Stimulated activated CD4-positive, alpha-beta T cell treated with anti-CD3 and anti-CD28 coated beads, Interleukin-2, amount 100 ng/mL, for 24 hours (primary cell): ENCODE measurements at places on chromosomes 16 and 17.

DNA sequence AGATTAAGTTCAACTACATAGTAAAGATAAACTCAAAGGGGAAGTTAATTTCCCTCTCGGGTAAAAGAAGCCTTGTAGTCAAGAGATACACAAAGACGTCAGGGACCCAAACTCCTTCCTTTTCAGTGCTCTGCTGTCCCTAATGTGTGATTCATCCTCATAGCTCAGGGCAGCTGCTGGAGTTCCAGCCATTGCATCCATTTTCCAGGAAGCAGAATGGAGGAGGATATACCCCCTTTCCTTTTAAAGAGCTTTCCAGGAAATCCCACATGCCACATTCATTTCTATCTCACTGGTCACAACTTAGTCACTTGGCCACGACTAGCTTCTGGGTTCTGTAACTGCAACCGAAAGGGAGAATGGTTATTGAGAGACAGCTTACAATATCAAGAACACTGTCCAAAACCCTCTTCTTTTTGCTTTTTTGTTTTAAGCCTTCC lies 95.3 kb downstream of the SOCS1 start:
- no peak for DNase-seq

GRCh38 chr17:78655251-78655940 lies 78.2 kb upstream of the DNAH17 start:
- no peak for DNase-seq

- DNase-seq, result no peak
These were observed 40.1 kb downstream of the AKAP10 start for GRCh38 chr17:19937522-19937921.

DNA sequence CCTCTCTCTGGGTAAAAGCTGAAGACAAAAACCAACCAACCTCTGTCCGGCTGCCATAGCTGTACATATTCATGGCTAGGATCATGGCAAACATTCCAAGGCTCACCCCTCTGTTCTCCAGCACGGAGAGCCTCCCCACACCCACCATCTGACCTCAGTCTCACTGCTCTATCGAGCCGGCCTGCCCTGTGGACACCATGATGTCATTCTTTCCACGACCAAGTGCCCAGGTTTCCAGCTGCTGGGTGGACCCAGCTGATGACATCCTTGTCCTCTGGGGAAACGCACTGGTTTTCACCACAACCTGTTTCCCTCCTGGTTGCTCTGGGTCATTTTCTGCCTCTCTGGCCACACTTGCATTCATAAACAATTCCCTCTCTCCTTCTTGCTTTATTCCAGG lies 67.7 kb downstream of the NDEL1 start:
- no peak for DNase-seq

DNA sequence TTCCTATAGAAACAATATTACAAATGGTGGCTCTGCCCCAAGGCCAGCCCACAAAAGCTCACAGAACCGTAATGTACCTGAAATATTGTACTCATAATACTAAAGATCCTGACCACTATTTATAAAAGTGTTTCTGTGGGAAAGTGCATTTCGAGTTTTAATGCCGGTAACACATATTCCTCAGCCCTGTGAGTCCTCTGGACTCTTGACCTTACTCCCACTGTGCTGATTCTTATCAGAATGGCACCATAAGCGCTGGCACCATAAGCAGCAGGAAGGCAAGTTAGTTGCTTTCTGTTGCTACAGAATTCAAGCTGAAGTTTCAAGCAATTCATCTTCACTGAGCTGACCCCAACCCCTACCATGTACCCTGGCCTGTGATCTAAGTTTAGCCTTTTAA lies 36.4 kb upstream of the MED13 start:
- no peak for DNase-seq

GRCh38 chr17:79945591-79946255 lies 89.9 kb downstream of the TBC1D16 start:
- no peak for DNase-seq

GRCh38 chr17:77254951-77255825 lies 114.4 kb downstream of the SEC14L1 start:
- DNase-seq, result no peak

- no peak for DNase-seq
These were observed 39.9 kb upstream of the BCO1 start for GRCh38 chr16:81198635-81199034.

GRCh38 chr17:76994237-76994637 lies 126.0 kb downstream of the MGAT5B start:
- no peak for DNase-seq

GRCh38 chr17:50635732-50635981 lies 976 bp downstream of the ABCC3 start:
- DNase-seq, result no peak

- no peak for DNase-seq
These were observed 544.4 kb downstream of the KCNJ2 start for GRCh38 chr17:70713694-70714093.

DNA sequence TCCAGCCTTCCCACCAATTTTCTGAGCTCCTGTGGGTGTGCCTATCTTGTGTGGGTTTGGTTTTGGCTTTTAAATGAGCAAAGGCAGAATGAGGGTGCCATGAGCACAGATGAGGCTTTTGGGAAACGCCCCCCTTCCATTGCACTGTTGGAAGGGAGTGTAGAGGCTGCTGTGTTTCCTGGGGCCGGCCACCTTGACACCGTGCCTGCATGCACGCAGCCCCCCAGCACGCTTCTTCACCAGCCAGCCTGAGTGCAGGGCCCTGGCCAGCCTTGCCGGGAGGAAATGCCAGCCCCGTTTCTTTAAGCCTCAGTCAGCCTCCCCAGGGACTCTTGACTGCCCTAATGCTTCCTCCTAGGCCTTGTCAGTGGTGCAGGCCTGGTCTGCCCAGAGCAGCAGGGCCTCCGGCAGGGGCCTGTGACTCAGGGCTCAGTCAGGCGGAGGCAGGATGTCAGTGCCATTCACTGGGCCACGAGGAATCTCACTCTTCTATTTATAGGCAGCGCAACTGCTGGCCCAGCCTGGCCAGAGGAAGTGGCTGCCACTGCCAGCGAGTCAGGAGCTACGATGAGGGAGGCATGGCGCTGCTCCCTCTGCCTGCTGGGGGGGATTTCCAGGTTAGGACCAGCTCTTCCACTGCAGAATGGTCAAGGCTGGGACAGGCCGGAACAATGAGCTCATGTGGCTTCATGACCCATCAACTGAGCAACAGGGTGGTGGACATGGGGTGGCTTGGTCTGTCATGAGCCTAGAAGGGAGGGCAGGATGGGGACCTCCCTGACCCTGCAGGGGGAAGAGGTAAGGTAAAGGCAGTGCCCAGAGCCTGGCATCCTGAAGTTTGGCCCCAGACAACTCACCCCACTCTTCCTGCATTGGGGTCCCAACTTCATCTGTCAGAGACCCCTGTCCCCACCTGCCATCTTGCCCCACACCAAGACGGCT lies 205.2 kb downstream of the RAB11FIP4 start:
- peak; percentile 8 for DNase-seq

DNA sequence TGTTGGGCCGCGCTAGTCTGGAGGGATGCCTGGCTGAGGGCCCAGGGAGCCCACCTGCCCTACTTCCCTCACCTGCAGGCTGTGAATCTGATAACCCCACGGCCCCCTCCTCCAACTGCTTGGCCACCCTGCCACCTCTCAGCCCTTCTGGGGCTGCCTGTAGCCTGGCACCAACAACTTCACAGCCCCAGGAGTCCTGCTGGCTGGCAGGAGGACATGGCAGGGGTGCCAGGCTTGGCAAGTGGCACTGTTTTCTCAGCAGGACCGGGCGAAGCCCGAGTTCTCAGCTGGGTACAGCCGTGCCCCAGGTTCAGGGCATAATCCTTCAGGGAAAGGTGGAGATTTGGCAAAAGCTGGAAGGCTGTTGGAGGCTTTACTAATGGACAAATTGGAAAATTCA lies 129.6 kb downstream of the CMIP start:
- DNase-seq, result no peak

- DNase-seq, result no peak
These were observed 62.5 kb downstream of the SOCS1 start for GRCh38 chr16:11193494-11193893.

GRCh38 chr17:75557075-75557851 lies 30.3 kb upstream of the MYO15B start:
- DNase-seq, result no peak

- DNase-seq, result no peak
These were observed 46.1 kb downstream of the IRX3 start for GRCh38 chr16:54240271-54241129.

- DNase-seq, result no peak
These were observed 42.3 kb upstream of the NOL11 start for GRCh38 chr17:67675481-67675880.

GRCh38 chr17:57463103-57463885 lies 207.0 kb downstream of the MSI2 start:
- DNase-seq, result peak; percentile 89

DNA sequence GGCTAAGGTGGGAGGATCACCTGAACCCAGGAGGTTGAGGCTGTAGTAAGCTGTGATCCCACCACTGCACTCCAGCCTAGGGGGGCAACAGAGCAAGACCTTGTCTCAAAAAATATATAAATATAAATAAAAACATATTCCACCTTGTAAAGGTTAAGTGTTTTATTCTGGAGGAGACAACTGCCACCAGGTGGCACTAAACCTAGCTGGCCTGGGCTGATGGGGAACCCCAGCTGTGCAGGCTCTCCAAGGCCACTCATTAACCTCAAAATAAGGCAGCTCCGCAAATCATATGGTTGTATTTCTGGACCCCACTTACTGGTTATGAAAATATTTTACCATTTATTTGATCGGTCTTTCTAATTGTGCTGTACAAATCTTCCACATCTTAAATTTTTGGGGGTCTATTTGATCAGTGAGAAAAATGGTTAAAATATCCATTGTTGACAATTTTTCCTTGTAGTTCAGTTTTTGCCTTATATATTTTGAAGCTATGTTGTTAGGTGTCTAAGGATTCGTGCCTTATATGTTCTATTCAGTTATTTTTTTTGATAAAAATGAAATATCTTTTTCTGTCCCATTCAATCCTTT lies 8.5 kb upstream of the ICAM2 start:
- DNase-seq, result peak; percentile 78

DNA sequence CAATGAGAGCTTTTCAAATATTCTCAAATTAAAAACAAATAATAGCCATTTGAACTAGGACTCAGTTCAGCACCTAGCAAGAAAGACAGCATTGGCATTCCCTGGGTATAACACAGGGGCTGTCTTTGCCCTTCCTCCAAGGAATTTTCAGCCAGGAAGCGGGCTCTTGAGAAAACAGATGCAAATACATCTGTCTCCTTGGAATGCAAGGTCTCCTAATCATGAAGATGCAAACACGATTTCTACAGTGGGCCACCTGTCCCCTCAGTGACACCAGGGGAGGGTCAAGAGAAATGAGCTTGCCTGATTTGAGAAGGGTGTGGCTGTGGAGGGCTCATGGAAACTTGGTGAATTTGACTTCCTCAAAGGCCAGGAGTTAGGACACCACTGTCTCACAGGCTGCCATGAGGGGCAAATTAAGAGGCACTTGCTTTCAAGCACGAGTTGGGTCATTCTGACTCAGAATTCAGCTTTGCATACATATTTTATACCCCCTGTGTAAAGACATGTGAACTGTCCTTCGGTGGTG lies 24.5 kb upstream of the SUPT4H1 start:
- no peak for DNase-seq

DNA sequence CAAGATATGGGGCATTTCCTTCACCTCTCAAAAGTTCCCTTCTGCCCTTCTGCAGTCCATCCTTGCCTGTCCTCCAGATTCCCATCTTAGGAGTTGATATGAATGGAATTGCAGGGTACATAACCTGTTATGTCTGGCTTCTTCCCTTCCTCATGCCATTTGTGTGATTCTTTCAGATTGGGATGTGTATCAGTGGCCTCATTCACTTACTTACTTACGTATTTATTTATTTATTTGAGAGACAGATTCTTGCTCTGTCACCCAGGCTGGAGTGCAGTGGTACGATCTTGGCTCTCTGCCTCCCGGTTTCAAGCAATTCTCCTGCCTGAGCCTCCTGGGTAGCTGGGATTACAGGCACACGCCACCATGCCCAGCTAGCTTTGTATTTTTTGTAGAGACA lies 6.2 kb upstream of the TMEM94 start:
- no peak for DNase-seq

DNA sequence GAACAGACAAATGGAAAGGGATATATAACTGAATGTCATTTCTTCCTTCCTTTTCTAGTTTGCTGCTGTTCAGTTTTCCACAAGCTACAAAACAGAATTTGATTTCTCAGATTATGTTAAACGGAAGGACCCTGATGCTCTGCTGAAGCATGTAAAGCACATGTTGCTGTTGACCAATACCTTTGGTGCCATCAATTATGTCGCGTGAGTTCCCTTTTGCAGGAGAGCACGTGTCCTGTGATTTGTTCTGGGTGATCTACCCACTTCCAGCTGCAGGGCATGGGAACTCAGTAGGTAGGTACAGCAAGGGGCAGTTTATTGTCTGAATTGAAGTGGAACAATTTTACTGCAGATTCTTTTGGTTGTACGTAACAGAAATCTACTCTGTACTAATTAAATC lies 8.8 kb downstream of the ITGAL start:
- DNase-seq, result no peak

GRCh38 chr17:63029541-63029940 lies 63.5 kb downstream of the TANC2 start:
- DNase-seq, result no peak

- DNase-seq, result no peak
These were observed 131.7 kb downstream of the FOXL1 start for GRCh38 chr16:86709902-86710601.

DNA sequence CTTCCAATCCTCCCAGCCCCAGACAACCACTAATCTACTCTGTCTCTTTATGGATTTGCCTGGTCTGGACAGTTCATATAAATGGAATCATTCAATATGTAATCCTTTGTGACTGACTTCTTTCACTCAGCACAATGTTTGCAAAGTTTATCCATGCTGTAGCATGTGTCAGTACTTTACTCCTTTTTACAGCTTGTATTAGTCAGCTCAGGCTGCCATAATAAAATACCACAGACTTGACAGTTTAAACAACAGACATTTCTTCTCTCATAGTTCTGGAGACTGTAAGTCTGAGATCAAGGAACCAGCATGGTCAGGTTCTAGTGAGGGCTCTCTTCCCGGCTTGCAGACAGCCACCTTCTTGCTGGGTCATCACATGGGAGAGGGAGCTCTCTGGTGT lies 41.3 kb downstream of the GPRC5B start:
- no peak for DNase-seq

- DNase-seq, result no peak
These were observed 28.3 kb downstream of the STH start for GRCh38 chr17:46027048-46027975.

DNA sequence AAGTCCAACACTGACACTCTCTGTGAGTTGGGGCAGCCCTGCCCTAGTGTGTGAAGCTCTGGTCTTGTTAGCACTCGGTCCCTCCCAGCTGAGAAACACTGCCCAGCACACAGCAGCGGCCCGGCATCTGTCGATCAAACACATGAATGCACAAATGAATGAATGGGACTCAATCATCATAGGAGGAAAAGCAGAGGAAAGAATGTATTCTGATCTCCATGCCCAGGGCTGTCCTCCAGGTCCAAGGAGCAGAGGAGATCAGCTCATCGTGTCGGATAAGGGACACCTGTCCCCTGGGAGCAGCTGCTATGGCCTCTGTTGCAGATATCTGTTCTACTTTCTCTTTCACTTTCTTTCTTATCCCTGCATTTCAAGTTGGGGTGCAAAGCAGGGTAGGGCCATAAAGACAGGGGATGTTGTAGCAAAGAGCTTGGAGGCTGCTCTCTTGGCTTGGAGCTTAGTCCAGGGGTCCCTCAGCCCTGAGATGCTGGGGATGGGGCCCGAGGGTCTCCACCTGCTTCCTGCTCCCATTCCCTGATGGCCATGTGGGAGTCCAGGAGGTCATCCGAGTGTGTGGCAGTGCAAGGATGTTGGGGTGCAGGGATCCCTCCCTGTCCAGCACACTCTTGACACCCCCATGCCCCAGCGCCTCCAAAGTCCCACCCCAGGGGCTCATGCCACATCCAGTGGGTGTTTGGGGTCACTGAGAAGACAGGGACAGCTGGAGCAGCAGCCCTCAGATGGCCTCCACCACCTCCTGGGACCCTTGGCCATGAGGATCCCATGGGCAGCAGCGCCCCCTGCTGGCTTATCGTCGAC lies 88.2 kb downstream of the IRF8 start:
- peak; percentile 54 for DNase-seq
